ENCODE measurements at places on chromosomes 16 and 17.

GRCh38 chr16:75306099-75306762 is 54.8 kb upstream of the BCAR1 start:
- no peak for DNase-seq

DNA sequence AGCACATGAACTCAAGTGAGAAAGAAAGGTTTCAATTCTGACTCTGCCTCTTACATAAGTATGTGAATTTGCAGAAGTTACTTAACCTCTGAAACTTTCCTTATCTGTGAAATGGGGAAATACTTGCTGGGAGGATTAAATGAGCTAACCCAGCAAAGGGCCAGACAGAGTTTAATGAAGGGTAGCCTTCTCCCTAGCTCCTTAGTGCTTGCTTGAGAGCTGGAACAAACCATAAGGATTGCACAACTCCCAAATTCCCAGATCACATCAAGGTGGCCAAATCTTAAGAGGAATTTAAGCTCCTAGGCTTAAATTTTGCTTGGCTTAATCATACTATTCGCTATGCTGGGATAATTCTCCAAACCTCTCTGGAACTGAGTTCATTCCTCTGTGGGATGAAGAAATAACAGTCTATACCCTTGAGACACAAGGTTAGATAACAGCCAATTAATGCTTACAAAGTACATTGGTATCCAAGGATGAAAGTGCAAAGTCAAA is 11.8 kb upstream of the WSB1 start:
- DNase-seq: no peak

- DNase-seq: no peak
Measured at GRCh38 chr17:64020056-64020766, at the start of gene ICAM2. ICAM2 (minus strand) TSS chr17:64020633; CDS start chr17:64006691, 13,942 bp downstream.

- DNase-seq: no peak
Measured at GRCh38 chr17:10612957-10613744, 44.0 kb downstream of the MYH3 start.

DNA sequence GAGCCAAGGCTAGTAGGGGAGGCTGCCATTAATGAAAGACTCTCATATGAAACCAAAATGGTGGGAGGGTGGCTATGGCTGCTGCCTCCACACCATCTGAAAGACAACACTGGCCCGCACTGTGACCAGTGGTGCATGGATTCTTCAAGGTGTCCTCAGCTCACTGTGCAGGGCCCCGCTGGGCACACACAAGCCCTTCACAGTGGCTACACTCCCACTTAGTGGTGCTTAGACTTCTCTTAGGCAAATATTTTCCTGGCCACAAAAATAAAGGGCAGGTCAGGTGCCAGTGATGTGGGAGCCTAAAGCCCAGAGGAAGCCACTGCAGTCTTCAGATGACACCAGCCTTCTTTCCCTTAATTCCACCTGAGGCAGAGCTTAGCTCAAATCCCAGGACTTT is 38.1 kb upstream of the IRX3 start:
- no peak for DNase-seq

DNA sequence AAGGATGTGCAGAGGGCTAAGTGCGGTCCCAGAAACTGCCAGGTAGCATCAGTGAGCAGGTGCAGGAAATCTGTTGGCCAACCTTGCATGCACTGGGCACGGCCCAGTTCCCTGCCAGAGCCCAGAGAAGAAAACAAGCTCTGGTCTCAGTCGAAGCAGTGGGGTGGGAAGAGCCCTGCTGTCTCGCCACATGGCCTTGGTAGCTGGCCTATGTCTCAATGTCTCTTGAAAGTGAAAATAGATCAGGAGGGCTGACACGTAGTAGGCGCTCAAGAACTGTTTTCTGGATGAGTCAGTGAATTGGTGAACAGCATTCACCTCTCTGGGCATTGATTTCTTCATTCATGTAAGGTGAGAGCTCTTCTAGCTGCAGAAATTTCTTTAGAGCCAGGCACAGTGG is 90.4 kb downstream of the MARF1 start:
- DNase-seq: no peak

Measured in NT2/D1 (cell line).